Putamen (tissue), 1 donor: ENCODE measurements at places on chromosomes 5 and 9.
A peak's percentile ranks its signal among the peaks of the same experiment; 100 is the strongest.

GRCh38 chr9:121282277-121283079 is 14.5 kb downstream of the GSN start:
- no peak for DNase-seq

GRCh38 chr9:7979611-7980010 is 180.0 kb upstream of the DMAC1 start:
- no peak for DNase-seq

- DNase-seq: no peak
Measured at GRCh38 chr5:40484495-40484894, 195.2 kb upstream of the PTGER4 start.

DNA sequence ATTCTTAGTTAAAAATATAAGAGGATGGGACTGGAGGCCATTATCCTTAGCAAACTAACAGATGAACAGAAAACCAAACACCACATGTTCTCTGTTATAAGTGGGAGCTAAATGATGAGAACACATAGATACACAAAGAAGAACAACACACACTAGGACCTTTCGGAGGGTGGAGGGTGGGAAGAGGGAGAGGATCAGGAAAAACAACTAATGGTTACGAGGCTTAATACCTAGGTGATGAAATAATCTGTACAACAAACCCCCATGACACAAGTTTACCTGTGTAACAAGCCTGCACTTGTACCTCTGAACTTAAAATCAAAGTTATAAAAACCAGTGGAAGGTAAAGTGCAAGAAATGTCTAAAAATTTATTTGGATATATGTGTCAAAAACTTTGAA is 1047.4 kb upstream of the C9orf72 start:
- DNase-seq: no peak

DNA sequence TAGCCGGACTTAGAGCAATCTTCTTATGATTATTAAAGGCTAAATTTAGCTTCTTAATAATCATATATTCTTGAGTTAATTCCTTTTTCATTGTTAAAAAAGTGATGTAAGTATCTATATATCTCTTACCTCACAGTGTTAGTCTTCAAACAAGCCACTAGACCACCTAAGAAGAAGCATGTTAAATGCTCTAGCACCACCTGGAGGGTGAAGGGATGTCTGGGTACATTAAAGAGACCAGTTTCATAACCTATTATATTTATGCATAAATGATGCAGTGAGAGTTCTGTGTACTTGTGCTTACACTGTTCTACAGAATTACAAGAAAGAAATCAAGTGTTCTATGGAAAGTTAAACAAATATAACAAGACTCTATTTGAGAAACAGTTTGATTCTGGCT is 55.9 kb upstream of the SLCO6A1 start:
- no peak for DNase-seq

DNA sequence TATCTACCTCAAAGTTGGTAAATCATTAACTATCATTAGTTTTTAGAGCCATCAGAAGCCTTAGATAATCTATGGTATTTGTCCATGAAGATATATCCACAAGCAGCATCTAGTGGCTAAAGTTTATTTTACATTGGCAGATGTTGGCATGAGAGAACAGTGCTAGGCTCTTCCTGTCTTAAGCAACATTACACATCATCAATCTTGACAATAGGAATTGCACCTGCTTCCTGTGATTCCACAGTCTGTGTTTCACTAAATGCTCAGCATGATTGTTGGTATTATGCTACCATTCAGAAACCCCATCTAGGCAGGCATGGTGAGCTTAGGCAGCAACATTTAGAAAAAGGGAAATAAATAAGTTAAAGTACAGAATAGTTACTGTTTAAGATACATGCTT is 246.6 kb downstream of the SLCO4C1 start:
- DNase-seq: no peak

DNA sequence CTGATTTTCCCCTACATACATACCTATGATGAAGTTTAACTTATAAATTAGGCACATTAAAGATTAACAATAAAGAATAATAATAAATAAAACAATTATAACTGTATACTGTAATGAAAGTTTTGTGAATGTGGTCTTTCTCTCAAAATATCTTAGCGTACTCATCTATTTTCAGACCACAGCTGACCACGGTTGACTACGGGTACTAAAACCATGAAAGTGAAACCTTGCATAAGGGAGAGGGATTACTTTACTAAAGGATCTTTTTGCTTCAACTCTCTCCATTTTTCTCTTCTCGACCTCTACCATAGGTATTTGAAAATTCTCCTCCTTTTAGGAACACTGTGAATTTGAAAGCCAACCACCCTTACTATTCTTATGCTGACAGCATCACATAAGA is 475.5 kb downstream of the CETN3 start:
- no peak for DNase-seq

DNA sequence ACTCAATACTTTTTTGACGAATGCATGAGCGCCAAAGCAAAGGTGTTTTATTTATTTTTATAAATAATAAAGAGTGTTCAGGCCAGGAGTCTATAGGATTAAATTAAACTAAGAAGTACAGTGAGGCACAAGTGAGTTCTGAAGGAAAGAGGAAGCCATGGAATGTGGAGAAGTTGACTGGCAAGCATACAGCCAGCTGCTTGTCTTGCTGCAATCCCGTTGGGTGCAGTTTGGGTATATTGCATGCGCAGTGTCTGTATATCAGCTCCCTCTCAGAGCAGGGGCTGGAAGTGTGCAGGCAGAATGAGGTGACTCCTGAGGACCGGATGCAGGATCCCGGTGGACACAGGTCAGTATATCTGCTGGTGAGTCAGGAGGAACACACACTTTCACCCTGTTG is 315.6 kb downstream of the ZSWIM6 start:
- DNase-seq: no peak

DNA sequence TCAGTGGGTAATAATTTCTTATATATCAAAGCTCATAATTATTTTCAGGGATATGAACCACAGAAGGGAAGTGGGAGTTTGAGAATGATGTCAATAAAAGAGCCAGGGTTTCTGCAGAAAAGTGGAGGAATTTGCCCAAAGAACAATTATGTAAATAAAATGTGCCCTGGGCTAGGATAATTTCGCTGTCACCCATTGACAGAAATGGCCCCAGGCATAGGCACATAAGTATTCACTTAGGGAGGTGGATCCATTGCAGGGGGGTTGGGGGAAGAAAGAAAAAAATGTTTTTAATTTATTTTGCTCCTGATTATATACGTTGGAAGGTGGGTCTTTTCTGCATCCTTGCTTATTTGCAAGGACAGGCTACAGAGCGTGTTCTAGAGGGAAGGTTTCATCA is 135.1 kb upstream of the IRX2 start:
- DNase-seq: no peak

- no peak for DNase-seq
Measured at GRCh38 chr9:133369933-133370332, 5.9 kb downstream of the SURF4 start.

DNA sequence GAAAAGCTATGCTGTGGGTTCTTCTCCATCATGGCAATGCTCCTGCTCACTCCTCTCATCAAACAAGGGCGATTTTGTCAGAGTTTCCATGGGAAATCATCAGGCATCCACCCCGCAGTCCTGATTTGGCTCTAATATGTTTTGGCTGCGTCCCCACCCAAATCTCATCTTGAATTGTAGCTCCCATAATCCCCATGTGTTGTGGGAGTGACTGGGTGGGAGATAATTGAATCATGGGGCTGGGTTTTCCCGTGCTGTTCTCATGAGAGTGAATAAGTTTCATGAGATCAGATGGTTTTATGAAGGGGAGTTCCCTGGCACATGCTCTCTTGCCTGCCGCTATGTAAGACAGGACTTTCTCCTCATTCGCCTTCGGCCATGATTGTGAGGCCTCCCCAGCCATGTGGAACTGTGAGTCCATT is 163.8 kb downstream of the GADD45G start:
- DNase-seq: no peak

GRCh38 chr5:155480731-155481131 is 467.2 kb downstream of the KIF4B start:
- DNase-seq: no peak

DNA sequence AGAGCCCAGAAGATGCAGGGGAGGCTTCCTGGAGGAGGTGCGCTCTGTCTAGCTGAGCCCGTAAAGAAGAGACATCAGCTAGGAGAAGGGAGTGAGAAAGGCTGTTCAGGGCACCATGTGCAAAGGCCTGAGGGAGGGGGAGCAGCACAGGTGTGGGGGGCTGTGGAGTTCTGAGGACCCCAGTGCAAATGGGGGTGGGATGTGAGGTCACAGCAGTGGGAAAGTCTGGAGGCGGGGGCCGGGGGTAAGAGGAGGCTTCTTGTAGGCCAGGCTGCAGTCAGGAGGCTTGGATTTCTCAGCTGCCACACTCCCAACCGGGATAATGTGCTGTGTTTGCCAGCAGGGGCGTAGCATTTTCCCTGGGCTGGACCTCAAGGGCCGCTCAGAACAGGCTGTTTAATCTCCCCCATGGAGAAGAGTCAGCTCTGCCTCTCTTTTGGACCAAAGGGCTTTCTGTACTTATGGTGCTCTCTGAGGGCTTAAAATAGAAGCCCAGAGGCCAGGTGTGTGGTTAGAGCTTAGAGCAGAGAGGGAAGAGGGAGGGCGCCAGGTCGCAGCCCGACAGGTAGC is 5.7 kb downstream of the NEURL1B start:
- DNase-seq: no peak

GRCh38 chr5:121805911-121806310 is 45.8 kb upstream of the FTMT start:
- no peak for DNase-seq

DNA sequence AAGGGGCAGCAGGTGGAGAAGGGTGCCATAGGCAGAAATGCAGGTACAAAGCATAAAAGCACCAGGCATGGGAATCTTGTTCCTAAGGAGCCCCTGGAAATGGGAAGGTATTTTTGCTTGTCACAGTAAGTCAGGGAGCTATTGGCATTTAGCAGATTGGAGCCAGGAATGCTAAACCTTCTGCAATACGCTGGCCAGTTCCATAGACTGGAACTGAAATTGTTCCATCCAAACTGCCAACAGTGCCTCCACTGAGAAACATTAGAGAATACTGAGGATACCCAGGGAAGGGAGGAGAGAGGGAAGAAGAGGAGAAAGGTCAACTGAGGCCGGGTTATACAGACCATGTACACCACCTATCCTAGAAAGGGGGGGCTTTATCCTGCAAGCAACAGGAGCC is 162.7 kb downstream of the MED27 start:
- no peak for DNase-seq

DNA sequence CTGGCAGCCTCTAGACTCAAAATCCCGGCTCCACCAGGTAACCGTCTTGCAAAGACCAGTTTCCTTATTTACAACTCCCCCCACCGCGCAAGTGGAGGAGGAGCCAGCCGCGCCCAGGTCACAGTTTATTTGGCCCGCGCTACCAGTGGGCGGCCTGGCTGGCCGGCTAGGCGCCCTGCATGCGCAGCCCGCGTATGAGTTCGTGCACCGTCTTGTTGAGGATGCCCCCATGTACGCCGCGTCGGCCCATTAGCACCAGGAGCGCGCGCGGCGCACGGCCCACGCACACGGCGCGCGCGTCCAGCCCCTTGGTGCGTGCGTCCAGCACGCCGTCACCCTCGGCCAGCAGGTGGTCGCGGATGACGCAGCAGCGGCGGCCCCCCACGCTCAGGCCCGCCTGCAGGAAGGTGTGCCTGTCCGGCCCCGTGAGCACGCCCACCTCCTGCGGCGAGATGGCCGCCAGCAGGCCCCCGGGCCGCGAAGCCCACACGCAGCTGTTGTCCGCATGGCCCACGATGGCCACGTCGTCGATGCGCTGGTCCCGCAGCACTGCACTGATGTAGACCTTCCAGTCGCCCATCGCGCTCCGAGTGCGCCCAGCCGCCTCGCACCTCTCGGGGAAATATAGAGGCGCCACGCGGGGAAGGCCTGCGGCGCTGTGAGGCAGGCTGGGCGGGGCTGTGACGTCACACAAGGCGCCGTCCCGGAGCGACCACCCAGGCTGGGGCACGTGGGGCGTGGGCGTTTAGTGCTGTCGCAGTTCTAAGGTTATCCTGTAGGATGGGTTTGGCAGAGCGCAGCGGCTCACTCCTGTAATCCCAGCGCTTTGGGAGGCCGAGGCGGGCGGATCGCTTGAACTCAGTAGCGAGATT is at the start of gene PFN3:
PFN3 (minus strand) TSS at position 665 of the 872 bp plus-strand sequence; CDS start at position 580, 85 bp downstream.
- DNase-seq: no peak

DNA sequence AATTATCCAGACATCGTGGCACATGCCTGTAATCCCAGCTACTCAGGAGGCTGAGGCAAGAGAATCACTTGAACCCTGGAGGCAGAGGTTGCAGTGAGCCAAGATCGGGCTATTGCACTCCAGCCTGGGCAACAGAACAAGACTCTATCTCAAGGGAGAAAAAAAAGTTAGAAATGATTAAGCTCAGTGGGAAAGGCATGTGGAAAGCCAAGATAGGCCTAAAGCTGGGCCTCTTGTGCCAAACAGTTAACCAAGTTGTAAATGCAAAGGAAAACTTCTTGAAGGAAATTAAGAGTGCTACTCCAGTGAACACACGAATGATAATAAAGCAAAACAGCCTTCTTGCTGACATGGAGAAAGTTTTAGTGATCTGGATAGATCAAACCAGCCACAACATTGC is 43.0 kb downstream of the TBCA start:
- DNase-seq: no peak

DNA sequence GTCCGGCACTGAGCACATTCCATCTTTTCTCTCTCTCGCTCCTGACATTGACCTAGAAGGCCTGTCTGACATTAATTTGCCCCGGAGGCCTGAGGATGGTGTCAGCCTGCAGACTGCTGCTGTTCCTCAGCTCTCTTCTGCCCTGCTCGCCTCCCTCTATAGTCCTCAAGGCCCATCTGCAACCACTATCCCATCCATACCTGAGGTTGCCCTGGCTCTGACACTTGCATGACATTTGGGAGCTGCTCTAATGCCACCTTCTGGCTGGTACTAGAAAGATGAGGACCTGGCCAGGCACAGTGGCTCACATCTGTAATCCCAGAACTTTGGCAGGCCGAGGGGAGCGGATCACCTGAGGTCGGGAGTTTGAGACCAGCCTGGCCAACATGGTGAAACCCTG is 38.6 kb upstream of the GGTA1 start:
- no peak for DNase-seq

DNA sequence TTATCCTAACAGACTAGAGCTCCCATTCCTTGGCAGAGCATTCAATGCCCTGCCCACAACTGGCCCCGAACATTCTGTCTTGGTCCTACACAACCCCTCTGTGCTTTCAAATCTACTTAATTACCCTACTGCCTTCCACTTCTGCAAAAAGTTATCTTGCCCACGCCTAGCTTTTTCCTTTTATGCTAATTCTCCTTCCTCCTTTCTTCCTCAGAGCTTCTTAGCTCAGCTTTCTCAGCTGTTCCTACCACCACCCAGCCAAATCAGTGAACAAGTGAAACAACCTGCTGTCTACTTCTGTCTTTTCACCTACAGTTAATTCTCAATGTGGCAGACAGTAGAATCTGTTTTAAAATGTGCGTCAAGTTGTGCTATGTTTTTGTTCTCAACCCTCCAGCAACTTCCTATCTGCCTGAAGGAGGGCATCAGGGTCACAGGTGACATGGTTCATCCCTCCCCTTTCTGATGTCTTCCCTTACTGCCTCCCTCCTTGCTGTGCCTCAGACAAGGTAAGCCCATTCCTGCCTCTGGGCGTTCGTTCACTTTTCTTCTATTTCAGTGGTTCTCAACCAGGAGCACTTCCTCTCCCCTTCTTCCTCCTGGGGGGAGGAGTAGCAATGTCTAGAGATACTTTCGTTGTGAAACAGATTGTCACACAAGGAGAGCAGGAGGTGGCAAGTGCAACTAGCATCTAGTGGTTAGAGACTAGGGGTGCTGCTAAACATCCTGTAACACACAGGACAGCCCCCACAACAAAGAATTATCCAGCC is 1.3 kb upstream of the REEP5 start:
- DNase-seq: peak; percentile 19

GRCh38 chr9:91282292-91282691 is 79.4 kb downstream of the AUH start:
- DNase-seq: no peak
